ENCODE measurements at places on chromosomes 6 and 20. TPM values are rescaled to one million over a fixed set of nuclear protein-coding genes. Genes with fewer than 3 reads are reported as not detected.
A peak's percentile ranks its signal among the peaks of the same experiment; 100 is the strongest.

DNA sequence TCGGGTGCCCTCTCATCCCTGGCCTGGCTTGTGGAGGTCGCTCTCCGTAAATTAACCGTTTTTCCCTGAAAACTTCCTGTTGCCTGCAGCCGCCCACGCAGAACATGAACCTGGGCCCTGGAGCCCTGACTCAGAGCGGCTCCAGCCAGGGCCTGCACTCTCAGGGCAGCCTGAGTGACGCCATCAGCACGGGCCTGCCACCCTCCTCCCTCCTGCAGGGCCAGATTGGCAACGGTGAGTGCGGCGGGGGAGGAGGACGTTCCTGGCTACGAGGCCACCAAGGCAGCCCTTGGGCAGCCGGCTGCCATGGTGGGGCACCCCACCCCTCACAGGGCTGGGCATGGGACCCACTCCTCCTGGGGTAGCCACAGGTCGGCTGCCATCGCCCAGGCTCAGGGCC is 17.8 kb downstream of the SS18L1 start:
- DNase-seq = no peak
- peaks cover 3% of the 10 kb centered on the region for H3K27me3 ChIP-seq
- peaks cover 2% of the 10 kb centered on the region for H3K36me3 ChIP-seq
- no peak overlapping the region for H3K27ac ChIP-seq
- H3K4me3 ChIP-seq = no peak overlapping the region

GRCh38 chr6:16985513-16986284 is 116.2 kb upstream of the STMND1 start:
- H3K27ac ChIP-seq = no peak overlapping the region
- H3K27me3 ChIP-seq = peaks cover 6% of the 10 kb centered on the region
- H3K4me3 ChIP-seq = no peak overlapping the region
- peaks cover 2% of the 10 kb centered on the region for H3K4me1 ChIP-seq

GRCh38 chr6:166516251-166516884 is 70.1 kb downstream of the RAMACL start:
- H3K36me3 ChIP-seq = peaks cover 7% of the 10 kb centered on the region
- no peak overlapping the region for H3K4me3 ChIP-seq
- H3K27ac ChIP-seq = no peak overlapping the region

DNA sequence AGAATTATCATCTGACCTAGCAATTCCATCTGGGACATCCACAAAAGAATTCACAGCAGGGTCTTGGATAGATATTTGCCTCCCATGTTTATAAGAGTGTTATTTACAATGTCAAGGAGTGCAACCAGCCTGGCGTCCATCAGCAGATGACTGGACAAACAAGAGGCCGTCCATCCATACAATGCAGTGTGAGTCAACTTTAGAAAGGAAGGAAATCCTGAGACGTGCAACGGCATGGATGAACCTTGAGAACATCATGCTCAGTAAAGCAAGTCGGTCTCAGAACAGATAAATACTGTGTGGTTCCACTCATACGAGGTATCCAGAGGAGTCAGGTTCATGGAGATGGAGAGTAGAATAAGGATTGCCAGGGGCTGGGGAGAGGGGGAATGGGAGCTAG is 46.4 kb downstream of the FOXF2 start:
- no peak overlapping the region for H3K27ac ChIP-seq
- no peaks in the 10 kb centered on the region for H3K4me1 ChIP-seq
- no peak overlapping the region for H3K4me3 ChIP-seq
- DNase-seq = no peak

GRCh38 chr6:15106958-15107643 is 138.8 kb upstream of the JARID2 start:
- peaks cover 4% of the 10 kb centered on the region for H3K27me3 ChIP-seq
- no peak overlapping the region for H3K27ac ChIP-seq
- peaks cover 3% of the 10 kb centered on the region for H3K36me3 ChIP-seq
- H3K4me3 ChIP-seq = no peak overlapping the region
- peaks cover 1% of the 10 kb centered on the region for H3K4me1 ChIP-seq
- DNase-seq = no peak

- H3K4me3 ChIP-seq = no peak overlapping the region
- H3K27ac ChIP-seq = no peak overlapping the region
- DNase-seq = no peak
- H3K27me3 ChIP-seq = no peaks in the 10 kb centered on the region
- H3K36me3 ChIP-seq = no peaks in the 10 kb centered on the region
Measured at GRCh38 chr6:123716506-123716905, 79.8 kb upstream of the TRDN start.

DNA sequence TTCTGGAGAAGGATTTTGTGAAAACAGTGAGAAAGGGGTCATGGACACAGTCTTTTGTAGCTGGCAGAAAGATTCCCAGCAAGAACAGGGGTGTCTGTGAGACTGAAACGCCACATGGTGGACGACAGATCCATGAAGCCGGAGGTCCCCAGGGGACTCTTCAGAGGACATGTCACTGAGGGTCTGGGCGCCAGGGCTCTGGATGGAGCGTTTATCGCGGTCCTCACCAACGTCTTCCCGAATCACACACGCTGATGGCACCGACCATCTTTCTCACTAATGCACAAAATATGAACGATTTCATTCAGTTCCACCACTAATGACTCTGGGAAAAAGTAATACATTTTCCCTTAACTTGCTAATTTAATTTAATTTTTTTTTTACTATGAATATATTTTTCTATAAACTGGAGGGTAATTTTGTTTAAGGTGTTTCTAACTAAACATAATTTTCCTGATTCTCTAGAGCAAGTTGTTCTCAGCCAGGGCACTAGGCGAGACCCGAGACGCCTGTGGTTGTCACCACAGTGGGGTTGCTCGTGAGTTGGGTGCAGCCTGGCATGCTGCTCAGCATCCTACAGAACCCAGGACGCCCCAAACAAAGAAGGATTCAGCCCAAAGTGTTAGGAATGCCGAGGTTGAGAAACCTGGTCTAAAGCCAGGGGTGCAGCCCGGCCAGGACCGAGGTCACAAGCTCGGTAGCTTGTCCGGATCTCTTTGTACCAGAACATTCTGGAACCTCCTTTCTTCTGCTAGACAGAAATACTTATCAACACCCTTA is 306.2 kb downstream of the TAF4 start:
- DNase-seq = no peak
- H3K4me1 ChIP-seq = no peaks in the 10 kb centered on the region
- H3K27ac ChIP-seq = no peak overlapping the region
- H3K27me3 ChIP-seq = no peaks in the 10 kb centered on the region
- H3K4me3 ChIP-seq = no peak overlapping the region
- H3K36me3 ChIP-seq = no peaks in the 10 kb centered on the region

- H3K4me3 ChIP-seq = no peak overlapping the region
- peaks cover 4% of the 10 kb centered on the region for H3K36me3 ChIP-seq
Measured at GRCh38 chr6:154354265-154354777, 2.3 kb downstream of the IPCEF1 start.

DNA sequence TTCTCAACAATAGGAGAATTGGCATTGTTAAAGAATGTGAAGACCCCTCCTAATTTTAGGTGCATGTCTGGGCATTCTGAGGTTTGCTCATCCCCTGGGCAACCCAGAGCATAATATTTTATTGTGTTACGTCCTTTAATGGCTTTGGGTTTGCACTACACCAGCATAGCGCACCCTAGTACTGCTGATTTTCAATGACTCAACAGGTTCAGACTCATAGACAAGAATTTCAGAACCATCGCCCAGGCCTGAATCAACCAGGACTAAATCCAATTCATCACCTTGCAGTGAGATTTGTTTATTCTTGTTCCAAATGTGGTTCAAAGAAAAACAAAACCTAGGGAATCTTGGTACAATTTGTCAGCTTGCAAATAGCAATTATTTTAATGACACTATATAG is 137.8 kb upstream of the PHACTR1 start:
- DNase-seq = no peak
- H3K27ac ChIP-seq = no peak overlapping the region
- H3K27me3 ChIP-seq = peaks cover 2% of the 10 kb centered on the region
- no peaks in the 10 kb centered on the region for H3K4me1 ChIP-seq
- no peaks in the 10 kb centered on the region for H3K36me3 ChIP-seq
- no peak overlapping the region for H3K4me3 ChIP-seq

GRCh38 chr6:56370127-56370540 is 122.8 kb upstream of the COL21A1 start:
- no peak overlapping the region for H3K4me3 ChIP-seq
- no peaks in the 10 kb centered on the region for H3K4me1 ChIP-seq
- no peak for DNase-seq

DNA sequence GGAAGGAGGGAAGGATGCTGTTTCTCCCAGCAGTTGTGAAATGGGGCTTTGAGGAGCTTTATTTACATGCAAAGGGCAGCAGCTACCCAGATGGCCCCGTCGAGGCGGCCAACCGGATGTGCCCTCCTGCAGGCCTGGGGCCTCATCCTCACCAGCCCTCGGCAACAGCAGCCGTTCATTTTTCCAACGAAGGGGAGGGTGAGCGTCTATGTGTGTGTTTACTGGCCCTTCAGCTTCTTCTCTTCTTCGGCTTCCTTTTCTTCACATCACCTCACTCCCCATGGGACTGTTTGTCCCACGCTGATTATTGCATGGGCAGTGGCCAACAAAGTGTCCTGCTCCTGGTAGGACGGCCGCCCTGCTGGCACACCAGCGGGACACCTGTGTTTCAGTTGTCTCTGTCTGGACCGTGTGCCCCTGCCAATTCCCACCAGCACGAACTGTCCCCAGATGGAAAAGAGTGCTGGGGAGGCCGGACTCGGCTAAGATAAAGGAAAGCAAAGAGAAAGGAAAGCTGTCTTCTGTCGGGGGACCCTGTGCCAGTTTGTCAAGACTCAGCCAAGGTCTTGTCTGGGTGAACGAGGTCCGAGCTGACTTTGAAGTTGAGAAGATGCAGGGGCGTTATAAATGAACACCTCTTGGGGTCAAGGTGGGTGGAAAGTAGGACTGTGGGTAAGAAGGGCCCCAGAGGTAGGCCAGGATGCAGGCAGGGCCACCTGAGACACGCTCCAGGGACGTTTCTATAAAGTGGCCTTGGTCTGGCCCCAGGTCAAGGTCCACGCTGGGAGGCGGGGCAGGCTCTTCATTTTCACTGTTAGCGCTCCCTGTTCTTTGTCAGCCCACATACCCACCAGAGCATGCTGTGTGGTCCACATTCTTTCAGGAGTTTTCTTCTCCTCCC is 57.0 kb downstream of the FAM50B start:
- H3K4me1 ChIP-seq = no peaks in the 10 kb centered on the region
- no peak for DNase-seq
- H3K27me3 ChIP-seq = peaks cover 11% of the 10 kb centered on the region
- H3K27ac ChIP-seq = no peak overlapping the region

DNA sequence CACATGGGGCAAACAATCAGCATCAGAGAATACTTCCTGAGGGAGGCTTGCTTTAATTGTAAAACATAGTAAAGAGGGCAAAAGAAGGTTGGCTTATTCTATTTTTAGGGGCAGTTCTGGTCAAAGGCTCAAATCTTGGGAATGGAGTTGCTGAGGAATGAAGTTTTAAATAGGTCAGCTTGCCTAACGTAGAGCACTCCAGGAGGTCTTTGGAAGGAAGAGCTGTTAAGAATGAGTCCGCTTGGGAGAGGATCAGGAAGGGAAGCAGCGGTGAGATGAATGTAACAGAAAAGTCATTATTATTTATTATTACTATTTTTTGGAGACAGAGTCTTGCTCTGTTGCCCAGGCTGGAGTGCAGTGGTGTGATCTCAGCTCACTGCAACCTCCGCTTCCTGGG is 108.7 kb downstream of the ZFAND3 start:
- peaks cover 95% of the 10 kb centered on the region for H3K4me1 ChIP-seq
- H3K27ac ChIP-seq = peak overlapping the region; percentile 70
- no peak overlapping the region for H3K4me3 ChIP-seq
- H3K36me3 ChIP-seq = peaks cover 3% of the 10 kb centered on the region

GRCh38 chr6:161748535-161749416 is 474.9 kb upstream of the AGPAT4 start:
- DNase-seq = no peak
- H3K4me3 ChIP-seq = no peak overlapping the region
- H3K27ac ChIP-seq = no peak overlapping the region

DNA sequence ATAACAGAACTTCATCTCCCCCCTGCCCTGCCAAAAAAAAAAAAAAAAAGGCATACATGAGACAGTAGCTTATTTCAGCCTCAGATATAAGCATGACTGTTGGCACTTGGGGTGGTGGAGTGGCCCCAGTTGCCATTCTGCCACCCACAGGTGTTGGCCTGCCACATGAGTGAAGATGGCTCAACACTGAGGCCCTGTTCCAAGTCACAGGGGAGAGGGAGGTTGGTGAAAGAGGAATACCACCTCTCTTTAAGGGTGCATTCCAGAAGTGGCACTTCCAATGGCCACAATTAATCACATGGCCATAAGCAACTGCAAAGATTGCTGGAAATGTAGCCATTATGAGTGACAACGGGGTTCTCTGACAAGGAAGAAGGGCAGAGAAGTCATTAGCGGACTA is 61.9 kb upstream of the JARID2 start:
- no peak for DNase-seq
- H3K36me3 ChIP-seq = no peaks in the 10 kb centered on the region
- no peaks in the 10 kb centered on the region for H3K4me1 ChIP-seq

GRCh38 chr20:8310618-8311017 is 178.6 kb downstream of the PLCB1 start:
- H3K27ac ChIP-seq = no peak overlapping the region
- peaks cover 12% of the 10 kb centered on the region for H3K4me1 ChIP-seq
- DNase-seq = no peak

HUS1B gene
- polyA plus RNA-seq = 0.29 TPM

TINAG gene
- not detected for polyA plus RNA-seq

GINS1 gene
- 1.0 TPM for polyA plus RNA-seq

TRIM40 gene
- not detected for polyA plus RNA-seq

AVP gene
- polyA plus RNA-seq = not detected

POU3F2 gene
- polyA plus RNA-seq = not detected

RIN2 gene
- polyA plus RNA-seq = not detected

SLC4A11 gene
- not detected for polyA plus RNA-seq

HLA-DQA2 gene
- 1.5 TPM for polyA plus RNA-seq

MTFR2 gene
- polyA plus RNA-seq = 0.62 TPM

HSPA12B gene
- not detected for polyA plus RNA-seq

TRAPPC3L gene
- polyA plus RNA-seq = 0.18 TPM

HDGFL1 gene
- polyA plus RNA-seq = not detected
